ENCODE measurements at places on chromosomes 6 and 20.

GRCh38 chr20:50518270-50518721 lies 8.1 kb downstream of the PTPN1 start:
- DNase-seq, result no peak

DNA sequence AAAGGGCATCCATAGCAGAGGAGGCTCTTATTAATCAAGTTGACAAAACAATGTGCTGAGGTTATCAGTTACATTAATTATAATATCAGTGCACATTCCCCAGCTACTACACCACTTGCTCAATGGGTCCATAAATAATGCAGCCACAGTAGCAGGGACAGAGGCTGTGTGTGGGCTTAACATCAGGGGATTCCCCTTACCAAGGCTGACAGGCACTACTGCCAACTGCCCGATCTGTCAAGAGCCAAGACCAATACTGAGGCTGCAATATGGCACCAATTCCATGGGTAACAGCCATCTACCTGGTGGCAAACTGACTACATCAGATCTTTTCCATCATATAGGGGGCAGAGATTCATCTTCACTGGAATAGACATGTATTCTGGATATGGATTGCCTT lies 22.0 kb downstream of the CD164 start:
- DNase-seq, result no peak

- no peak for DNase-seq
Observed at GRCh38 chr20:23254034-23254433, 96.6 kb upstream of the NXT1 start.

GRCh38 chr6:113377362-113377942 lies 479.7 kb upstream of the MARCKS start:
- no peak for DNase-seq

GRCh38 chr6:95496769-95497426 lies 80.4 kb upstream of the MANEA start:
- no peak for DNase-seq

DNA sequence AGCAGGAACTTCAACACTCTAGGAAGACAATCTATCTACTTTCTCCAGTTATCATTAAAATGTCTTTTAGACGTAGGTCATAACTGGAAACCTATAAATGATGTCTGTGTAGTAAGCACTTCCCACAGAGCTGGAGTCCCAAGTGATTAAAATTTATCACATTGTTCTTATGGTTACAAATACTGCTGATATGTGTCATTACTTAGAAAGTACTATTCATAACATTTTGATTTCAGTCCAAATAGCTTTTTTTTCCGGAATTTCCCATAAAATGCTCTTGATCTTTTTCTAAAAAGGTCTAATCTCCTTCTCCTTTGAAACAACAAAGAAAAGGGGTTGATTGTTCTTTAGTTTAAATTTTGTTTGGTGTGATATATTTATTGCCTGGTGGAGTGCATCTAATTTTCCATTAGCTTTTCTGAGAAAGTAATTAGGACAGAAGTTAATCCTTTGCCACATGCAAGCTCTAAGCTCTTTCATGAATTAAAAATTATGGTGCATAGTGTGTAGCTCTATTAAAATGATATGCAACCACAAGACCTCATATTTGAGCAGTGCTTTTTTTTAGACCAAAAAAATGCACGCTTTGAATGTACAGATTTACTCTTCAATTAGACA lies 132.7 kb upstream of the TCF21 start:
- DNase-seq, result no peak

DNA sequence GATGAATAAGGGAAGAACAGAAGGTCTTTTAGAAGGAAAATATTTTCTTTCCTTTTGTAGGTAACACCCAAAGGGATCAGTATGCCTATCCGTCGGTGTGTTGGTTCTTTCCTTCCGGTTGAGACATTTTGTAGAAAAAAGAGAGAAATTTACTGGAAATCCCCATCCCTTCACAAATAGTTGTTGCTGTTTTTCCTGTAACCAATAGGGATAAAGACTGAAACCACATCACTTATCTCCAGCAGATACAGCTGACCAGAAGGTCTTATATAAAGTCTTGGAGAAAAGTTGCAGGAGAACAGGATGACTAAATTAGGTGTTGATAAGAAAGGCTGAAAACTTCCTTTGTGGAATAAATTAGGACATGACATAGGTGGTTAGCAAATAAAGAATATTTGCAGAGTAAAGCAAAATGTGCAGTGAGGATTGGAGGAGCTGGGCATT lies 14.8 kb upstream of the HLA-DRB1 start:
- no peak for DNase-seq

All from HTR-8/SVneo (cell line).